Fibroblast of the conjunctiva (primary cell): ENCODE measurements at places on chromosomes 7 and 10.

- DNase-seq, result no peak
Observed at GRCh38 chr7:54812756-54813322, 53.8 kb upstream of the SEC61G start.

- DNase-seq, result no peak
Observed at GRCh38 chr7:113606325-113606724, 312.5 kb downstream of the PPP1R3A start.

GRCh38 chr7:92833024-92833765 lies 3.2 kb downstream of the CDK6 start:
- DNase-seq, result peak; percentile 72

DNA sequence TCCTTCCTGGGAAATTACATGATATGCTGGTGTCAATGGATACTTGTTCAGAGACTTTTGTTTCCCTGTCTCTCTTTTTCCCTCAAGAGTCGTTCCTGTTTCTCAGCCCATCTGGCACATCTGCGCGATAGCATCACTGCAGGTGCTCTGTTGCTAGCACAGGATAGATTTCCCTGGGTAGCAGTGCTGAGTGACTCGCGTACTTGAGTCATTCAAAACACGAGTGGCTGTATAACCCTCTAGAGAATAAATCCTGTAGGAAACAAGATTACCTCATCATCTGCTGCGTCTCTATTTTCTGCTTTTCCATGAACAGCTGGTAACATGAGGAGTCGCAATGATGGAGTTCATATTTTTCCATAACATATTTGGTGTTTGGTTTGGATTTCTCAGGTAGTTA lies 452.0 kb upstream of the FZD8 start:
- no peak for DNase-seq

DNA sequence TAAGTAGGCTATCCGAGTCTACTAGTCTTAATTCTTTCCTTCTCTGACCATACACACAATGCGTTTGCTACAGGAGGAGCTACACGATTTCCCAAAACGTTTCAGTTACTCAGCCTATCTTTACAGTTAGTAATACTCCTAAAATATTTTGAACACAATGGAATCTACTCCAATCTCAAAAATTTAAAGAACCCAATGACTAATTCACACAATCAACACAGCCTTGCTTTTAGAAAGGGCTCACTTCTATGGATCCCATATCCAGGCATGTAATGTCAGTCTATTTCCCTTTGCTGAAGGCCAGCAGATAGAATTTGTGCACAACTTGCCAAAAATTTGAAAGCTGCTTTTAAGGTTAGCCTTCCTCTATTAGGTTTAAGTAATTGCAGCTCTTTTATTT lies 107.2 kb downstream of the VPS41 start:
- no peak for DNase-seq

- no peak for DNase-seq
Observed at GRCh38 chr7:95180-95862, 97.0 kb upstream of the FAM20C start.

DNA sequence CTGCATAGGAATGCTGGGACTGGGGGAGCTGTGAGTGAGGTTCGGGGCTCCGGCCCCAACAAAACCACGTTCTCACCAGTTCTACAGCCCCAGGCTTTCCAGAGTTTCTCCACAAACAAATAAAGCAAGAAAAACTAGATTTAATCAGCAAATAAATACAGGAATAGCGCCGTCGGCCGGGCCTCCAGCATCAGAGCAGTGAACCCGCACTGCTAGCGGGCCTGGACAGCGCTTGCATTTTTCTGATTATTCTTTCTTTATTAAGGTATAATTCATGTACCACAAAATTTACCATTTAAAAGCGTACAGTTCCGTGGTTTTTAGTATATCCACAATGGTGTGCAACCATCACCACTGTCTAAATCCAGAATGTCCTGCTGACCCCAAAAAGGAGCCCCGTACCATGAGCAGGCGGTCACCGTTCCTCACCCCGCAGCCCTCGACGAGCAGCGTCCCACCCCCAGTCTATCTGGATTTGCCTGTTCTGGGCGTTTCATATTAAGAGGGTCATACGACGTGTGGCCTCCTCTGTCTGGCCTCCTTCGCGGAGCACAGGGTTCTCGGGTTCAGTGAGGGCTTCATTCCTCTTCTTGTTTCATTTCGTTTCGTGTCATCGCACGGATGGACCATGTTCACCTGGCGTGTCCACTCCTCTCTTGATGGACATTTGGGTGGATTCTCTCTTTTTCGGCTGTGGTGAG lies 35.5 kb upstream of the FOXL3 start:
- no peak for DNase-seq

GRCh38 chr10:86447432-86447831 lies 74.2 kb downstream of the WAPL start:
- no peak for DNase-seq

- no peak for DNase-seq
Observed at GRCh38 chr10:58948303-58948702, 228.1 kb upstream of the PHYHIPL start.

- no peak for DNase-seq
Observed at GRCh38 chr7:158310924-158311666, 276.5 kb downstream of the PTPRN2 start.
